DND-41 (cell line): ENCODE measurements at places on chromosomes 7 and 10.

GRCh38 chr7:979151-979550, 3.8 kb upstream of the COX19 start:
- DNase-seq: no peak

DNA sequence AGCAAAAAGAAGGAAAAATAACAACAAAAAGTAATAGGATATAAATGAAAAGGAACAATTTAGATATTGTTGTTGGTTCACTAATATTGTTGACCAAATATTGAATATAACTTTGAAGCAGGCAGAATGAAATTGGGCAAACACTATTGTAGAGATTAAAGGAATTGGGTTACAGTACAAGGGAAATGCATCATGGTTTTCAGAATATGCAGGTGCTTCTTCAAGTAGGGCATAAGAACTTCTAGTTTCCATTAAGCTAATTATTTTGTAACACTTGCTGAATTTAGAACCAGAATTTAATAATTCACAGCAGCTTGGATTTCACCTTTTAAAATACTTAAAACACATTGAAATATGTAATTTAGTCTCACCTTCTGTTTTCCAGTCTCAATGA, 36.5 kb downstream of the RPA3 start:
- no peak for DNase-seq

- no peak for DNase-seq
Measured at GRCh38 chr10:113168584-113168983, 218.5 kb downstream of the TCF7L2 start.

DNA sequence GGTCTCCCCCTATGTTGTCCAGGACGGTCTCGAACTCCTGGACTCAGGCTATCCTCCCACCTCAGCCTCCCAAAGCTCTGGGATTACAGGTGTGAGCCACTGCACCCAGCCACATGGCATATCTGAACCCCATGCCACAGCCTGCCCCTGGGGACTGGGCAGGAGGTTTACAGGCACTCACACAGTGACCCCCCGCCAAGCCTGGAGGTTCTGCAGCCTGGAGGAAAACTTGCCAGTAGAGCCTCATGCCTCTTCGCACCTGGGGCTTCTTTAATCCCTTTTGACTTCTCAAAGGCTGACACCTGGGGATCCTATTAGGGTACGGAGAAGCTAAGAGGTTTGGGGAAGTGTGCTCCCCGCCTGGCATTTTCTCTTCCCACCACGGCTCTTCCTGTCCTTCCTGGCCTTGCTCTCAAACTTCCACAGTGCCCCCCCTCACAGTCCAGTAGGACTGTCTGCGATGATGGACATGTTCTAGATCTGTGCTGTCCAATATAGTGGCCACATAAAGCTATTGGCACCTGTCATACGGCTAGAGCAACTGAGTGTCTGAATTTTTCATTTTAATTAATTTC, 11.4 kb upstream of the KCP start:
- no peak for DNase-seq

GRCh38 chr7:46145412-46145811, 224.3 kb upstream of the IGFBP3 start:
- DNase-seq: no peak

DNA sequence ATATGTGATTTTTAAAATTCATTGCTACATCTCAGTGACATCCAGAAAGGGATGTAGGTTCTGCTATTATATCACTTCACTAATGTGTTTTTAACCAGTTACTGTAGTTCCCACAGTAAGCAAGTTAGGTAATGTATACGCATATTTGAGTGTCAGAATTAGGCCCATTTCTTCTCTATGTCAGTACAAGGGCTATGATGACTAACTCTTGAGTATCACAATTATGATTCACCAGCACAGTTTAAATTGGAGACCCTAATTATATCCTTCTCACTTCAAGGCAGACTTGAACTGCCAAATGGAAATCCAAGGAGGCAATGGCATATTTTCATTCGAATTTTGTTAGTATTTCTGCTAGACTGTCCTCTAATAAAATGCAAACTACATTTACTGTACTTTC, 23.6 kb downstream of the BZW2 start:
- no peak for DNase-seq

- no peak for DNase-seq
Measured at GRCh38 chr10:14271621-14272020, 59.1 kb downstream of the FRMD4A start.

DNA sequence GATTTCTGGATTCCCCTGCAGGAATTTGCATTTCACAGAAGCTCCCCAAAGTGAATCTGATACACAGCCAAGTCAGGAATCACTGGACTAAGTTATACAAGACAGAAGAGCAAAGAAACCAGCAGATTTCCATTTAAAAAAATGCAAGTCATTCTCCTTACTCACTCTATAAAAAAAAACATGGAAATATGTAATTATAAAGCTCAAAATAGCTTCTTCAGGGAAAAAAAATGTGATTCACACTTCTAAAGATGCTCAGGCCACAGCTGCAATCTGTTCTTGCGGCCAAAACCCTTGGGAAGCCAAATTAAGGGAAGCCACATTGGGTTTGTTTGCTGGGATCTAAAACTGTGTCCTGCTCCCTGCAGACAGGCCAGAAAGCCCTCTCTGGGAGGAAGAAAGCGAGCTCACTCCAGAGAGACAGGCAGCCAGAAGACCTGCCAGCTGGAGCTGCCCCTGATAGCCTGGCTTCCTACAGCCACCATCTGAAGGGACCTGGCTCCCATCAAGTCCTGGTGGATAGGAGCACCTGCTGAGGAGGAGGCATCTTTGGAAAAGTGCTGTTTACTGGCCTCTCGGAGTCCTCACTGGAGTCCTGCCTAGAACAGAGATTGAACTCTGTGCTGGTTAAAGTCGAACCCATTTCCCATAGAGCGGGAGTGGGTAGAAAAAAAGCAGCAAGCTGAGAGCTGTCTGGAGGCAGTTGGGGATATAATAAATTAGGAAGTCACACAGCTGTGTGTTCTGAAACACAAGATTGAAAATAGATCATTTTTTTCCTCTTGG, 359.2 kb upstream of the AOAH start:
- DNase-seq: no peak

- DNase-seq: no peak
Measured at GRCh38 chr7:147412782-147413556, 1177.6 kb upstream of the C7orf33 start.

DNA sequence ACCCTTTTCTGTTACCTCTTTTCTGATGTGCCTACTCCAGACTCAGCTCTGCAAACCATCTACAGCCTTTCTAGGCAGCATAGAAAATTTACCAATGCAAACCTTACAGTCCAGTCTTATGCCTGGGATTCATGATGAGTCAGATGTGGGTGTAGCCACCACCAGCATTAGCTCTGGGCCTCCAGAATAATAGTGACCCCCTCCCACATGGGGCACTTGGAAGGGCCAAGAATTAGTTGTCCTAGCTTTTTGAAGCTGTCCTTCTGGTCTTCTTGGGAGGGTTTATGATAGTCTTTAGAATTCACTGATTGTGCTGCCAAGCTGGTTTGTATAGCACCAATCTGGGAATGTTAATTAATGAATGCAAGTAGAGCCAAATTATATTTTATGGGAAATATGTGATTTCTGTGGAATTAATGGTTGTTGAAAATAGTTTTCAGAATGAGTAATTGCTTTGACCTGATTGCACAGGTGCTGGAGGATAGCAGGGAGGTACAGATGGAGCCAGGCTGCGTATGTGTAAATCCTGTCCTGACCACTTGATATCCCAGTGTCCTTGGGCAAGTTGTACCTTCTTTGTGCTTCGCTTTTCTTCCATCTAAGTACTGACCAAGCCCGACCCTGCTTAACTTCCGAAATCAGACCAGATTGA, 94.8 kb downstream of the CPED1 start:
- no peak for DNase-seq

GRCh38 chr7:37923996-37924395, 3.6 kb downstream of the EPDR1 start:
- DNase-seq: no peak

DNA sequence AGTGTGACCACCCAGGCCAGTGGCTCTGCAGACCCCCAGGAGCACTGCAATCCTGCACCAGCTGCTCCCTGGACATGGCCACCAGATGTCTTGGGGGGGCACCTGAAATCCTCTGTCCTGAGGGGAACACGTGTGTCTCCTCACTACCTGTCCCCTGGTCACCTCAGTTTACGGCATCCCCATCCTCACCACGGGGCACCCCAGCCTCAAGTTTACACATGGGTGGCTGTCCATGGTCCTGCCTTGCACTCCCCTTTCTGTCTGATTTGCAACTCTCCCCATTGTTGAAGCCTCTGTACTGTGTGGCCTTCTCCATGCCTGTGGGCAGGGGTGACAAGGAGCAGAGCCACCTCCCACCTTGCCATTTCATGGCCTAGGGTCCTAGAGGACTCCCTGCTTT, 67.2 kb downstream of the RAMP3 start:
- peak; percentile 36 for DNase-seq

- DNase-seq: no peak
Measured at GRCh38 chr10:72056932-72057751, 31.2 kb downstream of the SPOCK2 start.

DNA sequence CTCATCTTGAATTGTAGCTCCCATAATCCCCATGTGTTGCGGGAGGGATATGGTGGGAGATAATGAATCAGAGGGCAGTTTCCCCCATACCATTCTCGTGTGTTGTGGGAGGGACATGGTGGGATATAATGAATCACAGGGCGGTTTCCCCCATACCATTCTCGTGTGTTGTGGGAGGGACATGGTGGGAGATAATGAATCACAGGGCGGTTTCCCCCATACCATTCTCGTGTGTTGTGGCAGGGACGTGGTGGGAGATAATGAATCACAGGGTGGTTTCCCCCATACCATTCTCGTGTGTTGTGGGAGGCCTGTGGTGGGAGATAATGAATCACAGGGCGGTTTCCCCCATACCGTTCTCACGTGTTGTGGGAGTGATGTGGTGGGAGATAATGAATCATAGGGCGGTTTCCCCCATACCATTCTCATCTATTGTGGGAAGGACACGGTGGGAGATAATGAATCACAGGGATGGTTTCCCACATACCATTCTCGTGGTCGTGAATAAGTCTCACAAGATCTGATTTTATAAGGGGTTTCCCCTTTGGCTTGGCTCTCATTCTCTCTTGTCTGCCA, 271.0 kb downstream of the MAD1L1 start:
- DNase-seq: peak; percentile 67

GRCh38 chr10:92385831-92386230, 94.9 kb downstream of the MARCHF5 start:
- no peak for DNase-seq

- DNase-seq: peak; percentile 44
Measured at GRCh38 chr7:132130497-132130896, 445.8 kb downstream of the PLXNA4 start.

DNA sequence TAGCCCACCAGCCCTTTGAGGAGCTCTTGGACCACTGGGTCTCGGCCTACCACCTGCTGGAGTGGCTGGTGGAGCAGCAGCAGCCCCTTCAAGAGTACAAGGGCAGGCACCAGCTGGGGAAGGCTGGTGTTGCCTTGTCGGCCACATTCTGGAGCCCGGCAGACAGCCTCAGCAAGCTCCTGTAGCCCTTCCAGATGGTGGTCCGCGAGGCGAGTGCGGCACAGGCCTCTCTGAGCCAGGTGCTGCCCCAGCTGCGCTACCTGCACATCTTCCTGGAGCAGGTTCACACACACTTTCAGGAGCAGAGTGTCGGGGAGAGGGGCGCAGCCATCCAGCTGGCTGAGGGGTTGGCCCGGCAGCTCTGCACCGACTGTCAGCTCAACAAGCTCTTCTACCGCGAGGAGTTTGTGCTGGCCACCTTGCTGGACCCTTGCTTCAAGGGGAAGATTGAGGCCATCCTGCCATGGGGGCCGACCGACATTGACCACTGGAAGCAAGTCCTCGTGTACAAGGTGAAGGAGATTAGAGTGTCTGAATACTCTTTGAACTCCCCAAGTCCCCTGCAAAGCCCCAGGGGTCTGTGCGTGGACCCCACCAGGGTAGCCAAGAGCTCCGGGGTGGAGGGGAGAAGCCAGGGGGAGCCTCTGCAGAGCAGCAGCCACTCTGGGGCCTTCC, 7.0 kb upstream of the ACTR3C start:
- DNase-seq: no peak

- no peak for DNase-seq
Measured at GRCh38 chr10:69883310-69884023, 81.8 kb downstream of the COL13A1 start.

GRCh38 chr10:6953271-6953801, 373.3 kb upstream of the PRKCQ start:
- no peak for DNase-seq

- DNase-seq: no peak
Measured at GRCh38 chr10:50325449-50326171, 74.3 kb upstream of the ASAH2 start.

- no peak for DNase-seq
Measured at GRCh38 chr7:142280263-142280662, 22.4 kb upstream of the PRSS58 start.

DNA sequence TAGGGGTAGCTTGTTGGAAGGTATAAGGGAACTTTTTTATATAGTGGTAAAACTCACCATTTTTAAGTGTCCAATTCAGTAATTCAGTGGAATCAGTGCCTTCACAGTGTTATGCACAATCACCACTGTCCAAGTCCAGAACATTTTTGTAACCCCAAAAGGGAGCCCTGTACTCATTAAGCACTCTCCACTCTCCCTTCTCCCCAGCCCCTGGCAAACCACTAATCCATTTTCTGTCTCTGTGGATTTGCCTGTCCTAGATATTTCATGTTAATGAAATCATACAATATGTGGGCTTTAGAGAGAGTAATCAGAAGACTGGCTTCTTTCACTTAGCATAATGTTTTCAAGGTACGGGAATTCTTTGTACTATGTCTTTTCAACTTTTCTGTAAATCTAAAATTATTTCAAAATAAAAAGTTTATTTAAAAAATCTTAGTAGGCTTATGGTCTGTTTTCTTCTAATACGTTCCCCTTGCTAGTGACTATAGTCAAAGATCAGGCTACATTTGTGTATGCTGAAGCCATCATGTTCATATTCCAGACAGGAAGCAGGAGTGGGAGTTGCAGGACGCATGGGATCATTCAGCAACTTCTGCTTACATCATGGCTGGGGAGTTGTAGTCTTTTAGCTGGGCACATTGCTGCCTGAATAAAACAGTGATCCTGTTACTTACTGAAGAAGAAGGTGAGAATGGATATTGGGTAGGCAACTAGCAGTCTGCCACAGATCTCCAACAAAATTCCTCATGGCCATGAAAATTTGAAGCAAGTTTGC, 35.4 kb upstream of the TAX1BP1 start:
- DNase-seq: no peak

DNA sequence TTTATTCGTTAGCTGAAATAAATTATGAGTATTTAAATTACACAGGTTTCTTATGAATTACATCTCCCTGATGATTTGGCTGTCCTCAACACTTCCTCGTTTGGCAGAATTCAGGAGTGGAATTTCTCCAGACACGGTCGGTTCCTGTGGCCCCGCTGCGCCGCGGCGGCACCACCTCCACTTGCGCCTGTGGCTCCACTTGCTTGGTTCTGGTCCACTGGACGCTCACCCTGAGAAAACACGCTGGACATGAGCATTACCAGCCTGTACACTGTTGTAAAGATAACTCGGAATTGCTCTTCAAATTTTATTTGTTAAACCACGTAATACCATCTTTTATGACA, 85.3 kb downstream of the ZNF33B start:
- no peak for DNase-seq

- DNase-seq: no peak
Measured at GRCh38 chr10:7301006-7301778, 109.6 kb downstream of the SFMBT2 start.

- no peak for DNase-seq
Measured at GRCh38 chr7:31664890-31665289, 22.1 kb upstream of the PPP1R17 start.

- DNase-seq: no peak
Measured at GRCh38 chr7:142447762-142448161, 189.9 kb upstream of the PRSS58 start.

- no peak for DNase-seq
Measured at GRCh38 chr7:125661-126060, 66.7 kb upstream of the FAM20C start.
